ENCODE measurements at places on chromosomes 7 and 10.

- DNase-seq: no peak
Observed at GRCh38 chr10:15796098-15796759, 64.1 kb downstream of the MINDY3 start.

- no peak for DNase-seq
Observed at GRCh38 chr7:45129181-45129800, 17.8 kb upstream of the TBRG4 start.

GRCh38 chr7:33261585-33261984 is 132.2 kb downstream of the BBS9 start:
- DNase-seq: no peak

DNA sequence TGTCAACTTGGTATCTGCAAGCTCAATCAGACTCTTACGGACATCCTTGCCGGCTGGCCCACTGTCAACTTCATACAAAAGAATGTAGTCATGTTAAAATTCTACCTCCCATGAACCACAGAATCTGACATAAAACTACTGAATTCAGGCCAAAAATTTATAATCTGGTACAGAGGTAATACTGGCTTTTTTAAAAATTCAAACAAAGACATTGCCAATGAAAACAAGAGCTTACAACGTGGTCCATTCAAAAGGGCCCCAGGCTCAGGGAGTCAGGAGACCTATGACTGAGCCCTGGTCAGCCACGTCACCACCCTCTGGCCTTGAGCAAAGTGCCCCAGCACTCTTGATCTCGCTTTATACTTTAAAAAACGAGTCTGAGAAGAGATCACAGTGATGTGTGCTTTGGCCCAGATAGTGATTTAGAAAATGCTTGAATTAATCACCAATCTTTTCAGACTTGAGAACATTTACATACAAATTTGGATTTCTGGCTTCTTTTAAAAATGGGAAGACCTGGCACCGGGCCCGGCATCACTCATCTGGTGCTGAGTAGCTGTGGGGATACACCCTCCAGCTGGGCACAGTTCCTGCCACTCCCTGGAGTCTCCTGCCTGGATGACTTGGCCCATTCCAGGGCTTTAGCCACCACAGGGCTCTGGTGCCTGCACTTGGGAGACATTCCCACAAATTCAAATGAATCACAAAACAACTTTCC is 94.1 kb downstream of the PIP4K2A start:
- no peak for DNase-seq

- no peak for DNase-seq
Observed at GRCh38 chr7:100077205-100077604, 4.3 kb downstream of the ZNF3 start.

Measured in CD4-positive, alpha-beta T cell treated with Interleukin-1 beta for 1 hour (primary cell).